A549 treated with Hydrocortisone at 1 μM for 4 hours (cell line): ENCODE measurements at places on chromosomes 4 and X. TPM values are rescaled to one million over a fixed set of nuclear protein-coding genes. Genes with fewer than 3 reads are reported as not detected.

The RNF4 gene
- 61.4 to 87.4 TPM (median 62.7 TPM) in 5 replicates for total RNA-seq

The NEIL3 gene
- total RNA-seq = 7.2 to 9.4 TPM (median 8.7 TPM) in 5 replicates

The F8A3 gene
- total RNA-seq = 0.53 to 1.2 TPM (median 0.91 TPM) in 5 replicates

The MAGED1 gene
- total RNA-seq = 67.9 to 98.1 TPM (median 83.6 TPM) in 5 replicates

The SMPX gene
- total RNA-seq = 0.09 TPM in 1 of 5 replicates, not detected in the others

The GLOD5 gene
- not detected in 5 replicates for total RNA-seq

The CENPVL1 gene
- total RNA-seq = not detected in 5 replicates

The CWH43 gene
- not detected in 5 replicates for total RNA-seq

The CYTL1 gene
- total RNA-seq = not detected in 5 replicates

The FGA gene
- 17.8 to 22.6 TPM (median 19.0 TPM) in 5 replicates for total RNA-seq
